Left renal pelvis (tissue), 4 donors: ENCODE measurements at places on chromosomes 12 and 14. TPM values are rescaled to one million over a fixed set of nuclear protein-coding genes. Genes with fewer than 3 reads are reported as not detected.

The KRT78 gene
- not detected for polyA plus RNA-seq

The KCNC2 gene
- 0.66 TPM for polyA plus RNA-seq

The DRAM1 gene
- polyA plus RNA-seq, result 19.9 TPM

The PZP gene
- 0.87 TPM for polyA plus RNA-seq

The NOVA1 gene
- polyA plus RNA-seq, result 22.9 TPM

The KCNK13 gene
- 0.23 TPM for polyA plus RNA-seq

The CAND1 gene
- 162 TPM for polyA plus RNA-seq

The PGF gene
- 12.5 TPM for polyA plus RNA-seq

The TPH2 gene
- 0.14 TPM for polyA plus RNA-seq

The NGB gene
- polyA plus RNA-seq, result 0.07 TPM

The HIGD1C gene
- not detected for polyA plus RNA-seq
